Effector memory CD4-positive, alpha-beta T cell (primary cell): ENCODE measurements at places on chromosomes 7 and 10.
A peak's percentile ranks its signal among the peaks of the same experiment; 100 is the strongest.

GRCh38 chr7:41907444-41907843 is 204.6 kb upstream of the INHBA start:
- H3K36me3 ChIP-seq, result no peaks in the 10 kb centered on the region
- H3K4me1 ChIP-seq, result no peaks in the 10 kb centered on the region
- DNase-seq, result no peak
- no peaks in the 10 kb centered on the region for H3K27me3 ChIP-seq
- H3K27ac ChIP-seq, result no peak overlapping the region
- H3K4me3 ChIP-seq, result no peak overlapping the region

GRCh38 chr7:14252458-14252857 is 263.0 kb upstream of the ETV1 start:
- no peaks in the 10 kb centered on the region for H3K27me3 ChIP-seq
- no peaks in the 10 kb centered on the region for H3K4me1 ChIP-seq
- DNase-seq, result no peak
- no peak overlapping the region for H3K27ac ChIP-seq
- H3K36me3 ChIP-seq, result no peaks in the 10 kb centered on the region

DNA sequence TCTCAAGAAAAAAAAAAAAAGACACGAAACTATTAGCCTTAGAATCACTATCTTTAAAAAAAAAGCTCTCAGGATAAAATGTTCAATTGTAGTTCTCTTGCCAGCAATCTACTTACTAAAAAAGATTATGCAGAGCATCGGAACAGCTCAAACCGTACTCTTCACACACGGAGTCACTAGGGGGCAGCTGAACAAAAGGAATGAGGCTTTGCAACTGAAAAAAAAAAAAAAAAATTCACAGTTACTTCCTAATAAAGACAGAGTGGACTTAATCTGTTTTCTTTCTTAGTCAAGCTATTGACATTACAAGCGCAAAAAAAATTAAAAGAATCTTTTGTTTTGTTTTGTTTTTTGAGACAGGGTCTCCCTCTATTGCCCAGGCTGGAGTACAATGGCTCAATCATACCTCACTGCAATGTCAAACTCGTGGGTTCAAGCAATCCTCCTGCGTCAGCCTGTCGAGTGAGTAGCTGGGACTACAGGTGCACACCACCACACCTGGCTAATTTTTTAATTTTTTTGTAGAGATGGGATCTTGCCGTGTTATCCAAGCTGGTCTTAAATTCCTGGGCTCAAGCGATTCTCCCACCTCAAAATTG is 11.5 kb downstream of the PMS2 start:
- H3K36me3 ChIP-seq, result peaks cover 26% of the 10 kb centered on the region
- no peak for DNase-seq
- no peaks in the 10 kb centered on the region for H3K4me1 ChIP-seq

- H3K4me3 ChIP-seq, result no peak overlapping the region
- H3K27ac ChIP-seq, result no peak overlapping the region
- H3K36me3 ChIP-seq, result peaks cover 5% of the 10 kb centered on the region
- DNase-seq, result no peak
- H3K4me1 ChIP-seq, result no peaks in the 10 kb centered on the region
- no peaks in the 10 kb centered on the region for H3K27me3 ChIP-seq
Observed at GRCh38 chr7:94578614-94579013, 69.0 kb downstream of the CASD1 start.

DNA sequence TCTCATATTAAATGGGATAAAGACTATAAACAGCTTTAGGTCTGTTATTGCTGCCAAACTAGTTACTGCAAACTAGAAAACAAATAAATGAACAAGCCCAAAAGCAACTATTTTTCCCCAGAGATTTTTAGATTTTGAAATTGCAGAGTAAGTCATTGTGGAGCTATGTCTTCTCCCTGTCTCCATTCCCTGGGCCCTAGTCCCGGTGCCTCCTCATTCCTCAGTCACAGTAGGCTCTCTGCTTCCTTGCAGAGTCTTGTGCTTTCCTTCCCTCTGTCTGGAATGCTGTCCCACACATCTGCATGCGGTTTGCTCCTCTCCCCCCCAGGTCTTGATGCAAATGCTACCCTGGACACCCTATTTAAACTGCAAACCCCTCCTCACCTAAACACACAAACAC is 4.0 kb downstream of the PNLIPRP3 start:
- DNase-seq, result no peak
- no peak overlapping the region for H3K4me3 ChIP-seq
- H3K27me3 ChIP-seq, result no peaks in the 10 kb centered on the region

GRCh38 chr7:85000735-85001350 is 186.0 kb downstream of the SEMA3D start:
- no peaks in the 10 kb centered on the region for H3K36me3 ChIP-seq
- H3K4me1 ChIP-seq, result no peaks in the 10 kb centered on the region
- H3K27me3 ChIP-seq, result no peaks in the 10 kb centered on the region
- H3K27ac ChIP-seq, result no peak overlapping the region
- no peak for DNase-seq

- no peak for DNase-seq
- no peak overlapping the region for H3K4me3 ChIP-seq
- H3K27me3 ChIP-seq, result no peaks in the 10 kb centered on the region
Observed at GRCh38 chr7:113256883-113257531, 138.7 kb upstream of the SMIM30 start.

DNA sequence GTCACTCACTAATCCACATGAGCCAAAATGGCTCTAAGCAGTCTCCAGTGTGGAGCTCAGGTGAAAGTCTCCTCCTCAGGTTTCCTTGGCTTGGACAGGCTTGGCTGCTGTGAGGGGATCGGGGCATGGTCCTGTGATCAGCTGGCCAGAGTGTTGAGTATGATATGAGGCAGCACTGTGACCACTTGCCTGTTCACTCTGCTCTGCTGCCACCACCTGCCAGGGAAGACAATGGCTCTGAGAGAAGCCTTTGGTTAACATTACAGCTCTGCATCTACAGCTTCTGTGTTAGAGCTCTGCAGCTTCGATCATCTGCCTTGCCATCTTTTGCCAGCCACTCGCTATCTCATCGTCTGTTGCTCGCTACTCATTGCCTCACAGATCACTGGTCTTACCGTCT is 20.1 kb upstream of the PTN start:
- H3K27me3 ChIP-seq, result no peaks in the 10 kb centered on the region
- no peaks in the 10 kb centered on the region for H3K4me1 ChIP-seq
- H3K4me3 ChIP-seq, result no peak overlapping the region
- H3K36me3 ChIP-seq, result no peaks in the 10 kb centered on the region
- H3K27ac ChIP-seq, result no peak overlapping the region

DNA sequence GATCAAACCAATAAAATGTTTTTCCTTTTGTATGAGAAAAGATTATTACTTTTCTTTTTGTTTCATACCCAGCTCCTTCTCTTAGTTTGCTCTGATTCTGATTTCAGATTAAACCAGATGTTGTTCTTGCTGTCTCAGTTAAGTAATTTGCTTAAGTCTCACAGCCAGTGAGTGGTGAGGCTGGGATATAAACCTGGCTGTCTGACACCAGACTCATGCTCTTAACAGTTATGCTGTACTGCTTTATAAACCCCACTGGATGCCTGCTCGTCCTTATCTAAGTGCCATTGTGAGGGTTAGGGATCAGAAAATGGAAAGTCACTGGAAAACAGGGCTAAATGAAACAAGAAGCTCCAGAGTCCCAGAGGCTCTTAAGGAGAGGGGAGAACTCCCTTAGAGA is 24.3 kb downstream of the GARS1 start:
- no peaks in the 10 kb centered on the region for H3K27me3 ChIP-seq

DNA sequence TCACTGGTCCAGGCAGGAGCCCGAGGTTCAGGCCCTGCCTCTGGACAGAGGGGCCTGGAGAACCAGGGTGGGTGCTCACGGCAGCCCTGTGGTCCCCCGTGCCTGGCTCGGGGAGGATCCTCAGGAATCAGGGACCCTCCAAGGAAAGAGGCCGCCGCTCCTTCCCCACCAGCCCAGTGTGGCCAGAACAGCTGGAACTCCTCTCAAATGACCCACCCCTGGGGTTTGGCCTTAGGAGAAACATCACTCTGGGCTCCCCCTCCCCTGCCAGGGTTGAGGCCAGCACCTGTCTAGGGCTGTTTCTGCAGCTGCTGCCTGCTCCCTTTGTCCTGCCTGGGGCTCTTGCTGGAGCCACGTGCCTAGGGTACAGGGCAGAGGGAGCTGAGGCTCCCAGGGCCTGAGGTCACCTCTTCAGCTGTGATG is 161.0 kb downstream of the RNF216 start:
- H3K36me3 ChIP-seq, result peaks cover 39% of the 10 kb centered on the region
- no peaks in the 10 kb centered on the region for H3K27me3 ChIP-seq
- DNase-seq, result no peak
- H3K4me3 ChIP-seq, result no peak overlapping the region
- H3K27ac ChIP-seq, result no peak overlapping the region

DNA sequence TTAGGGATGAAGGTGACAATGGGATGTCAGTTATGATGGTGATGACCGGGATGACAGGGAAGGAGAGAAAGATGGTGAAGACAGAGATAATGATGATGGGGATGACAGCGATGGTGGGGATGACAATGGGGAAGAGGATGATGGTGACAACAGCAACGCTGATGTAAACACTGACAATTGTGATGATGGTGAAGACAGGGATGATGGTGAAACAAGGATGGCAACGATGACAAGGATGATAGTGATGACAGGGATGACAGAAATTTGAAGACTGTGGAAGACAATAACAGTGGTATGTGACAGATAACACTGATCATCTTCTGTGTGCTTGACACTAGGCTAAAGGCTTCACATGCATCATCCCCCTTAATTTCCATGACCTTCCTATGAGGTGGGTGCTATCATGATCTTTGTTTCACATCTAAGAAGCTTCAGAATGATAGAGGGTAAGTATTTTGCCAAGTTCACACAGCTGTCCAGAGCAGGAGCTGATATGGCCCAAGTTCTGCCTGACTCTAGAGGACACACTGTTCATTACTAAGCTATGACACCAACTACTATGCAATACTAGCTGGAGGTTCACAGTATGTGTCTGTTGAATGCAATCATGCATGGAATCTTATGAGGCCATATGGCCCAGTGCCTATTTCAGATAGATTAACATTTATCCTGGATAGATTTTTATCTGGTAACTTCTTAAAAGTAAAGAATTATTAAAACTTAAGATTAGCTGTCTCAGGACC is 105.6 kb downstream of the RNLS start:
- H3K4me3 ChIP-seq, result no peak overlapping the region
- H3K36me3 ChIP-seq, result no peaks in the 10 kb centered on the region
- no peaks in the 10 kb centered on the region for H3K27me3 ChIP-seq

DNA sequence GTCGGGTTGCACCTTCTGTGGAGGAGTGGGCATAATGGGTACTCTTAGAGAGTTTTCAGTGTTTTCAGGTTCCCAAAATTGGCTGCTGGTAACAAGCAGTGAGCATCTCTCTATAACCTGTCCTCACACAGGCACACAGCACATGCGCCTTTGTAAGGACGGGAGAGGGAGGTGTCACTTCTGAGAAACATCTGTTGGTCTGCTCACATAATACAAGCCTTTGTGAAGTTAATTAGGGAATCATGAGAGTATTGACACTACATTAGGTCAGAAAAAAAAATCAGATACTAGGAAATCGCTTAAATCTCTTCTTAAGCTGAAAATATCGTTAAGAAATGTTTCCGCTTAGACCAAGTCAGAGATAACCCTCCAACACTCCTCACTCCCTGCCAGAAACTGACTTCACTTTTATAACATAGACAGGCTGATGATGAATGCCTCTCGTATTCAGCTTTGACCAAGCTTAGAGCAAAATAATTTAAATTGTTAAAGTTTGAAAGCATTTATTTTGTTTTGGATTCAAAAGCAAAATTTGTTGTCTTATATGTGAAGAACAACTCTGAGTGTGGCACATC is 769.7 kb downstream of the TNS3 start:
- no peak overlapping the region for H3K4me3 ChIP-seq
- no peak for DNase-seq
- no peaks in the 10 kb centered on the region for H3K27me3 ChIP-seq
- no peaks in the 10 kb centered on the region for H3K4me1 ChIP-seq

- H3K4me3 ChIP-seq, result no peak overlapping the region
- no peaks in the 10 kb centered on the region for H3K36me3 ChIP-seq
- H3K27me3 ChIP-seq, result no peaks in the 10 kb centered on the region
- no peak overlapping the region for H3K27ac ChIP-seq
Observed at GRCh38 chr10:31071232-31072005, 39.8 kb upstream of the ZNF438 start.

- no peak for DNase-seq
- H3K4me3 ChIP-seq, result no peak overlapping the region
- H3K36me3 ChIP-seq, result no peaks in the 10 kb centered on the region
- peaks cover 27% of the 10 kb centered on the region for H3K4me1 ChIP-seq
- H3K27ac ChIP-seq, result peak overlapping the region; percentile 69
Observed at GRCh38 chr10:103472005-103472404, 7.0 kb downstream of the CALHM3 start.

- H3K4me3 ChIP-seq, result no peak overlapping the region
- no peak for DNase-seq
- H3K4me1 ChIP-seq, result no peaks in the 10 kb centered on the region
- no peaks in the 10 kb centered on the region for H3K27me3 ChIP-seq
Observed at GRCh38 chr10:35572583-35572982, 32.6 kb upstream of the GJD4 start.

DNA sequence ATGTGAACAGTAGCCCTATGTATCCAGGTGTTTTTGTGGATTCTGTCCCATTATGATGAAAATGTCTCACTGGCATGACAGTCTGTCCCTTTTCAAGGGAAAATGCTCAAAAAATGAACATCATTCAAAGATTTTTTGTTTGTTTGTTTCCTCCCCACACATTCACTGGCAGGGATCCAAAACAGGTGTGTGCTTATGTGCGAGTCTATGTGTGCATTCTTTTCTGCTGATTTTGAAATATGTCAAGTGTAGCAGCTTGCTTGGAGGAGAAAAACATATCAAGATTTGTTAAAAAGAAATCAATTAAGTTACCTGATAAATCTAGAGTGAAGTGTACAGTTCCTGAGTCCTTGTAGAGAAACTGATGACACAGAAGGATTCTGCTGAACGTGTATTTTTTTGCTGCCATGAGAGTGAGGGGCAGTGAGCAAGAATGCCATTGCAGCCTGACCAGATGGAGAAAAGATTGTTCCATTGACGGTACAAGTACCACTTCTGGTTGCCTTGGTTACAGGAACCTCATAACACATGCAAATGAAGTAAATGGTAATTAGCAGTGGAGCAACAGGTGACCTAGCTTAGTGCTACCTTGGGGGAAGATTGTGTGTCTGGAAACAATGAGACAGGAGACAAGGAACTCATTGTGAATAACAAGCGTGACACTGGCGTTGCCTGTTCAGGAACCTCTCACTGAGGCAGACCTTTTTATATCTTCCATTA is 277.4 kb upstream of the PHYHIPL start:
- H3K27ac ChIP-seq, result no peak overlapping the region
- H3K4me3 ChIP-seq, result no peak overlapping the region
- no peaks in the 10 kb centered on the region for H3K4me1 ChIP-seq
- DNase-seq, result no peak
- H3K27me3 ChIP-seq, result no peaks in the 10 kb centered on the region

DNA sequence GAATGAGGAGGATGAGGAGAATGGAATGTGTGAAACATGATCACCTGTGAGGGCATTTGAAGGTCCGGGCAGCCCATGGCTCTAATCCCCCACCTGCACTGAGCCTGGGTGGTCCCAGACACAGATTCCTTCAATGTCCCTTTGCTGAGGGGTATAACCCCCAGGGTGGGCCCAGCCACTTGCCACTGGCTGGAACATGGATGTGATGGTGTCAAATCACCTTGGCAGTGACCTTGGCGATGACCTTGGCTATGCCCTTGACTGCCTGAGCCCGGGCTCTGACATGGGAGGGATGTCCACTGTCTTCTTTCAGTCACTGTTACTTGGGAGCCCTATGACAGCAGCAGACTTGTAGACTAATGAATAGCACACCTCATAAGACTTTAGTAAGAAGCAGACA is 44.0 kb downstream of the PRKCQ start:
- H3K27ac ChIP-seq, result no peak overlapping the region
- no peaks in the 10 kb centered on the region for H3K27me3 ChIP-seq
- DNase-seq, result no peak
- H3K36me3 ChIP-seq, result no peaks in the 10 kb centered on the region
